ENCODE measurements at places on chromosomes 5 and 9.

DNA sequence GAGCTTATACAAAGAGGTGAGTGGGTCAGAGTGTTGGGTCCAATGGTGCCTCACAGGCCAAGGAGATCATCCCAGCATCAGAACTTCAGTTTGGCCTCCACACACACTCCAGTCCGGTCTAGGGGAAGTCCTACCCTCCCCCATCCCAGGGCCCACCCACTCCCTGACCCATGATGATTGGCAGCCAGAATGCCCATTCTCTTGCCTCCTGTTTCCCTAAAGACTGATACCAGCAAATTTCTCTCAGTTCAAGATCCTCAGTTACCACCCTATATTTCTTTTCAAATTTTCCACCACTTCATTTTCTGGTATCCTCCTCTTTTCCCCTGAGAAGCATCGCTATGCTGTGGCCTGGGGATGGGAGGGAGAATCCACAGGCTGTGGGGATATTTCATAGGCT, 21.9 kb downstream of the DRD1 start:
- DNase-seq: no peak

- no peak for DNase-seq
These were observed 561.8 kb downstream of the CETN3 start for GRCh38 chr5:89847743-89848142.

DNA sequence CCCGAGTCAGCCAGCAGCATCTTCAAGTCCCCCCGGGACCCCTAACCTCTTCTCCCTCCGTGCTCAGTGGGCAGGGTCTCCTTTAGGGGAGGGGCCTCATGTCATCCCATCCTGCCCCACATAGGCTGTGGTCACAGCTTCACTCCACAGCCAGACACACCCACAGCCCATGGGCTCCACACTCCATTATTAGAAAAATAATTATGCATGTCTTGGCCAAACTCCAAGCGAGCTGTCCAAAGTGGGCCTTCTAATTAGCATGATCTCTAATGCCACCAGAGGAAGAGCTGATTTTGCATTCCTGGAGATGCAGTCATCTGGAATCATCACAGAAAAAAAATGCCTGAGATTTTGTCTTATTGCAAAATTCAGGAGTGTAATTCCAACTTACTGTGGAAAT, 418.2 kb downstream of the IRX2 start:
- DNase-seq: no peak

DNA sequence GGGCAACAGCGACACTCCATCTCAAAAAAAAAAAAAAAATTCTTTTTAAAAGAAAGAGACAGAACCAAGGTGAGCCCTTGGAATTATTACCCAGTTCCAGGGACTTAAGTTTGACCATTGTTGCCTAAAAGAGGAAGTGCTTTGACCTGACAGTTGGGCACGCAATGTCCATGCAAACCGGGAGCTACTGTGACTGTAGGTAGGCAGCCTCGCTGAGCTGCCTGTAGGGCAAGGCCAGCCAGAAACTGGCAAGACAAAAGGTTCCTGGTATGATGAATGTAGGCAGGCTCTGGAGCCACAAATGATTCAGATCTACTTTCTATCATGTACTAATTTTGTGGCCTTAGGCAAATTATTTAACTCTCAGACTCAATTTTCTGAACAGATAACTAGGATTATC, 334.8 kb upstream of the ZNF462 start:
- no peak for DNase-seq

GRCh38 chr5:109045710-109046109, 298.0 kb downstream of the FER start:
- DNase-seq: no peak

- no peak for DNase-seq
These were observed 14.6 kb upstream of the TNIP1 start for GRCh38 chr5:151095341-151096000.

DNA sequence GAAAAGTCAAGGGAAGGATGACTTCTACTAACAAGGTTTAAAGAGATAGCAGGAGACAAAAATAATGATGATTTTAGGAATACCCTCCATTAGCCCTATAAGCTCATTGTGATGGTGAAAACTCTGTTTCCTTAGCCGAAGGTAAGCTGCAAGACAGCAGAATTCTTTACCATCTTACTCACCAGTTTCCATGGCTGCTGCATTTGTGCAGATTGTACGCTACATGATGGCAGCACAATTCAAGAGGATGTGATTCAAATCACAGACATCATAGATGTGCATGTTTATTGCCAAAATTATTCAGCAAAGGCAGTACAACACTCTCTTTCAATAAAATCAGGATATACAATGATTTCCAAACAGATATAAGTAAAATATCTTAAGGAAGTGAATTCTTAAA, 175.6 kb downstream of the SPATA31D1 start:
- DNase-seq: no peak

GRCh38 chr5:56108246-56108645, 113.5 kb upstream of the IL6ST start:
- DNase-seq: no peak

GRCh38 chr5:141805874-141806595, 72.2 kb downstream of the PCDH1 start:
- no peak for DNase-seq

- DNase-seq: no peak
These were observed 241.7 kb downstream of the DOCK8 start for GRCh38 chr9:456365-456764.

DNA sequence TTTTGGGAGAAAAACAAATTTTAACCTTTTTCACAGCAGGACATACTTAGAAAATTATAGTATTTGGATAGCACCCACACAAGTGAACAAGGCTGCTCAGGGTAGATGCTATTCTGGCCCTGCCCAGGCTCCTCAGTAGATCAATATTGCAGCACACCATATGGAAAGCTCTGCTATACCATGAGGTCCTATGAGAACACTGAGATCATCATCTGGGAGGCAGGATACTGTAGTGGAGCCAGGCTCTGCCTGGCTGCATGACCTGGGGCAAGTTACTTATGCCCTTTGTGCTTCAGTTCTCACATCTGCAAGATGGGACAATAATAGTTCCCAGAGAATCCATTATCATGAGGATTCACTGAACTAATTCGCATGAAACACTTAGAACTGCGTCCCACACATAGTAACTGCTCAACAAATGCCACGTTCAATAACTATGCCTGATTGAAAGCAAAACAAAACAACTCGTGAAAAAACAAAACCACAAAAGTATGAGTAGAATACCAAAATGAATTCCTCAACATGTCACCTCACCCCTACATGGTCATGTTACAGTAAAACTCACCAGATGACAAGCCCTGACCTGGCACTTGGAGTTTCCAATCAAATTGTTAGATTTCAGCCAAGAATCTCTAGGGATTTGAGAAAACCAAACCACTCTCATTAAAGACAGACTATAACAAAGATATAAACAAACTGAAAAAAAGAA, 31.9 kb downstream of the ARSB start:
- no peak for DNase-seq

All from NCI-H1694 (cell line).